ENCODE measurements at places on chromosomes 4 and X.

DNA sequence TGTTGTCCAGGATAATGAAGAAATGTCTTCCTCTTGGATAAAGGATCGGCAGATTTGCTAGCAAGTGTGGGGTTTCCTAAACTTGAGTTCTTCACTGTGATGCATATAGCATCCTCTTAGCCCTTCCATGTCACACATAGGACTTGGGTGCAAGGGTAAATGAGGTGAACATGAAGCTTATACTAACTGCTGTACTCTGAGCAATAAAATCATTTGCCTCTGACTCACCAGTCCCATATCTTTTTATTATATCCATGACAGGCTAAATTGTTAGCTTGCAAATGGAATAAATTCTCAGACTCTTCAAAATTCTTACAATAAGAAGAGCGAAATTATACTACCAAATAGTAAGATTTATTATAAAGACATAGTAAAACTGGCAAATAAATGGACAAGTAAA, 14.7 kb upstream of the TBC1D1 start:
- DNase-seq, result no peak

DNA sequence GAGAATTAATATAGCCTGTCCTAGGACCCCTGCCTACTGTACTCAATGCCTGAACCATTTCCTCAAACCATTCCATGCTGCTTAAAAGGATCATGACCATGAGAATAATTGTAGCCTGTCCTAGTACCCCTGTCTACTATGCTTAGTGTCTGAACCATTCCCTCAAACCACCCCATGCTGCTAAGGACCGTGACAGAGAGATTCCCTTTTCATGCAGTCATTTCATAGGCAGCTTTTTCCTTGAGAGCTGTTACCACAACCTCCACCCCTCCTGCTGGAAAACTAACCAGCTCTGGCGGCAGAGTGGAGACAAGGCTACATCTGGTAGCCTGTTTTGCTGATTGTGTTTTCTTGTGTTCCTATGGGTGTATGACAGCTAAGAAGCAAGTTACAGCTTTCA, 174.9 kb upstream of the SMARCAD1 start:
- no peak for DNase-seq

DNA sequence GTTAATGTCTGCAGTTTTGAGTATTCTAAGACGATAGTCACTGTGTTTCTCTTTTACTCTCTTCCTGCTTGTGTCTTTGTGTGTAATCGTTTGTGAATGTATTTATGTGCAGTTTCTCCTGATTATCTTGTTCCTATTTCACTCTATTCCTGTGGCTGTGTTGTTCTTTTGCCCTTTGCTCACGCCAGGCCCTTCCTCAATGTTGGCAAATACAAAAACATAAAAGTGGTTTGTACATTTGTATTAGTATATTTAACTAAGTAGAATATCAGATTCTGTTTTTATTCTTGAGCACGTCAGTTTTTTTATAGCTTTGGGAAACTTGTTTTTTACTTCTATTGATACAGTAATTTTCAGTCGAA, 107.6 kb upstream of the BMPR1B start:
- DNase-seq, result no peak

GRCh38 chr4:22463179-22463578, 52.7 kb downstream of the ADGRA3 start:
- DNase-seq, result no peak

GRCh38 chrX:723781-724180, 93.2 kb downstream of the SHOX start:
- no peak for DNase-seq
